ENCODE measurements at places on chromosomes 4 and X. TPM values are rescaled to one million over a fixed set of nuclear protein-coding genes. Genes with fewer than 3 reads are reported as not detected.

The SPON2 gene
- total RNA-seq: not detected

The CFAP99 gene
- 0.12 TPM for total RNA-seq

The MAGEA1 gene
- not detected for total RNA-seq

The MAGEC1 gene
- total RNA-seq: 0.03 TPM

The TNIP3 gene
- total RNA-seq: 0.44 TPM

The SRPK3 gene
- total RNA-seq: 0.08 TPM

The AMER1 gene
- total RNA-seq: 2.4 TPM

All from A549 treated with DMSO at 1 μM for 4 hours (cell line).